ENCODE measurements at places on chromosomes 2 and 18.

DNA sequence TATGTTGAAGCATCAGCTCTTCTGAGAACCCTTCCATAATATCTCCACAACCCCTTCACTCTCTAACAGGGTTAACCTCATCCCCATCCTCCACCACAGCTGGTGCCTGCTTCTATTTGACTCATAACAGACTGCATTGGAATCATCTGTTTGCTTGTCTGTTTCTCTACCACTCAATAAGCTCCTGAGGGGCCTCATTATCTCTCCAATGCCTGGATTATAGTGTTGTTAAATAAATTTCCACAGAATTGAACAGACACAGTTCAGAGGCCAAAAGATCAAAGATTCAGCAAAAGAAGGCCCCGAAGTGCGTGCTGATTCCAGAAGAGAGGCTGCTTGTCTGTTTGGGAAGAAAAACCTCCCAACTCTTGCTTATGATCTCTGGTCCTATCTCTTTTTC, 33.7 kb upstream of the FAM98A start:
- no peak for DNase-seq

DNA sequence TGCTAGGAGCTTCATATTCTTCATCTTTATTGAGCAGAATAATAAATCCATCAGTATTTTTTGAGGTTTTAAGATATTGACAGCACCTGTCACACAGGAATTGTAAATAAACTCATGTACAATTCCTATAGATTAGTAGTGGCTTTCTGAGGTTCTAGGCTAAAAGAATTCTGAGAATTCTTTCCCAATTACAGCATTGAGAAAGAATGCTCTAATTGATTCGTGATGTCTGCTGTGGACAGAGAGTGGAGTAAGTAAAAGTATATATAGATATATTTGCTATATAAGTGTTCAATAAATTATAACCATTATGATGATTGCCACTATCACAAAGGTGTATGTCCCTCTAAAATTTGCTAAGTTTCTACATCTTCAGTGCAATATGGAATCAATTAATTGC, 186.5 kb upstream of the NRP2 start:
- DNase-seq: no peak

DNA sequence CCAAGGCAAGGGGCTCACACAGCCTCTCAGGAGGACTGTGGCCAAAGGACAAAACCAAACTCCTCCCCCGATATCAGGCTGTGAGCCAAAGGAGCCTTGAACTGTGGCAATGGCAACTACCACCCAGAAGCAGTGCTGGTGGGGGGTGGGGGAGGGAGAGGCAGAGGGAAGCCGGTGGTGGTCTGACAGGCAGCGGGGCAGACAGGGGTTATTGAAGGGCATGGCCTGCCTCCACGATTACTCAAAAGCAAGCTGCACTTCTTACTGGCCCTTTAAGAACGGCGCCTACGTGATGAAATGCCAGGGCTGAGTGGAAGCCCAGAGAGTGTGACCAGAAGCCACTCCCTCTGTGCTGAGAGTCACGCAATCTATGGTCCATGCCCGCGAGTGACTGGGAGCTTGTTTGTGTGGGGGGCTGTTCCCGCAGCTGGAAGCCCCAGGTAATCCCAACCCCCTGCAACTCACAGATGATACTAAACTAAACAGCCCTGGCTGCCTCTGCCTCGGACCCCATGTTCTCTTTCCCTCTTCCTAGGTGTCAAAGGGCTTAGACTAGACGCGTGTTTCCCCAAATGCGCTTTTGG, 128.2 kb upstream of the CXCR4 start:
- no peak for DNase-seq

GRCh38 chr2:3864943-3865865, 161.8 kb downstream of the DCDC2C start:
- no peak for DNase-seq

GRCh38 chr2:3665886-3666612, 8.0 kb downstream of the ALLC start:
- no peak for DNase-seq

DNA sequence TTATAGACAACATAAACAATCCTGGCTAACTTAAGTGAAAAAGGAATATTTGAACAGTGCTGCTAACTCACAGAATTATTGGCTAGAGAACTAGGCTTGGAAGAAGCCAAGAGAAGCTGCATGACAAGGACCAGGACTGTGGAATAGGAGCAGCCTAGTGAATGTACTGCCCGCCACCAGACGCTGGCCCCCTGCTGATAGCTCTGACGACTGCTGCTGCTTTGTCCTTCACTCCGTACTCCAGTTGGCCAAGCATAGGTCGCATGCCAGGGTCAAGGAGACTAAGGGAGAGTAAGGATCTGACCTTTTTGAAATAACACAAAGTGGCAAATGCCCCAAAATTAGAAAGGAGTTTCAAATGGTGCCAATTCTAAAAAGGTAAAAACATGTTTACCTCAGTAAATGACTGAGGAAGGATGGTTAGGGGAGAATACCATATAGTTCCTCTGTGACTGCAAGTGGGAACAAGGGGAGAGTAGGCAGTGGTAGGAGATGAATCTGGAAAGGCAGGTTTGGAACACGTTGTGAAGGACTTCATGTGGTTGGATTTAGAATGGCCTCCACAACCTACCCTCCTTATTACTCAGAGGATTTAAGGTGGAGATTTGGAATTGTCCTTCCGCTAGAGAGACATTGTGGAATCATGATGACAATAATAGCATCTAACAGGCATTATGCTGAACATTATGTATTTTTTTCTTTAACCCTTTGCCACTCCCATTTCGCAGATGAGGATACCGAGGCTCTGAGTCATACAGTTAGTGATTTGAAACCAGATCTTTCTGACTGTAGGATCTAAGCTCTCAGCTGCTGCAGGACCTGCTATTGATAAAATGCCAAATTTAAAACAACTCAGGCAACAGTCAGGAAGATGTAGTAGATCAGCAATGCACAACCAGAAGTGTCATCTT, 19.5 kb downstream of the STRADB start:
- DNase-seq: no peak

GRCh38 chr2:160075171-160075570, 12.8 kb upstream of the PLA2R1 start:
- DNase-seq: no peak

DNA sequence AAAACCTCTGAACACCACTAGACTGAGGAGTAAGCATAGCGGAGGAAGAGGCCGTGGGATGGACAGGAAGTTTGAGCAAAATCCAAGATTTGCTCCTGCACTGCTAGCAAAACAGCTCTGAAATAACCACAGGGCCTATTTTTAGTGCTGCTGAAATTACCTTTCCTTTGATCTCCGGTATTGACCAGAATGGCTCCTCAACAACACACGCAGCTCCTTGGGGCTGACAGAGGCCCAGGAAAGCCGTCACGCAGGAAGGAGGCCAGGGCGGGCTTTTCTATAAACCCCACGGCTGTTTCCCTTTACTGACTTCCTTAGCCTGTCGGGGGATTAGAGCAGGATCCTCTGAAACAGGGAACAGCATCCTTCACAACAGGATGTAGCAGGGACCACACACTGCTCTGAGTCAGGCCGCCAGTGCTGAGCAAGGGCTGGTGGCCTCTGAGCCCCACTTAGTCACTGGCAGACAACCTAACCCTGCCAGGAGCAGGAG, 80.8 kb upstream of the LCLAT1 start:
- DNase-seq: no peak

- DNase-seq: no peak
These were observed 2.8 kb downstream of the PREPL start for GRCh38 chr2:44358503-44358902.

DNA sequence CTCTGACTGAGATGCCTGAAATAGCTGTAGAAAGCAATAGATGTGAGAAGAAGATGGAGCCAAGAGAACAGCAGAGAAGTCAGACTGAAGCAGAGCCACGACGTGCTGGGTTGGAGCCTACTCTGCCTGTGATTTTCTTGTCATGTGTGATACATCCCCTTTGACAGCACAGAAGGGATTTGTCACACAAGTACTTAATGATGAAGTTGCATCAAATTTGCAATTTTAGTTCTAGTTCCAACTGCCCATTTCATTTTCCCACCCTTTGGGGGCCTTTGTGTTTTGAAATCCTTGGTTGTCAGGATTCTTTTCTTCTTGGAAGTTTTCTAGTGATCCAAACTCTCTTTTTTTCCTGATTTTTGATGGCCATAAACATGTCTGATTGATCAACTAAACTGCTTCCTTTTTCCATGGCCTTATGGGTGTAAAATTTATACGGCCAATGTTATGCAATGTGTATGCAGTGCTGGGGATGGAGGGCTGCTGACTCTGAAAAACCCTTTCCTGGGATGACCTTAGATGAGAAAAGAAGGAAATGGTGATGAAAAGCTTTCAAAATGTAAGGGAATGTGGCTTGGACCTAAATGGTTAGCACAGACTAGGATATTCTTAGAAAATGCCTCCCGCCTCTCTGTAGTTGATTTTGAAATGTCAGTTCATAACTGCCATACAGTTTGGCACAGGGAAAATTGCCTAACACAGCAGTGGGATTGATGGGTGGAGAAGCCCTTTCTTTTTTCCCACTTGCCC, 9.6 kb upstream of the B3GNT2 start:
- no peak for DNase-seq

DNA sequence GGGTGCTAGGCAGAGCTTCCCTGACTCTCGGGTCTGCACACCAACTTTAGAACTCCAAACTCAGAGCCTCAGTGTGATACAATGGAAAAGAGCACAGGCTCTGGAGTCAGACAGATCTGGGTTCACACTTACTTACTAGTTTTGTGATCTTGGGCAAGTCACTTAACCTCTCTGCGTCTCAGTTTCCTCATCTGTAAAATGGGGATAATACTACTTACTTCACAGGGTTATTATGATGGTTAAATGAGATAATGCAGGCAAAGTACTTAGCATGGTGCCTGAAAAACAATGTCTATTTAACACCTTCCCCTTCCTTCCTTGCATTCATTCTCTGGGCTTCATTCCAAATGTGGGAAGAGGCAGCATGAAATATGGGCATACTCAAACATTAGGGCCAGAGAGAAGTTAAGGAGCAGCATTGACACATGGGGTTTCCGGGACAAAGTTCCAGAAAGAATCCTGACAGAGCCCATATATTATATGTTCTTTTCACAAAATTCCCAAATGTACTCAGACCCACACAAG, 13.3 kb downstream of the DNAJC27 start:
- no peak for DNase-seq

DNA sequence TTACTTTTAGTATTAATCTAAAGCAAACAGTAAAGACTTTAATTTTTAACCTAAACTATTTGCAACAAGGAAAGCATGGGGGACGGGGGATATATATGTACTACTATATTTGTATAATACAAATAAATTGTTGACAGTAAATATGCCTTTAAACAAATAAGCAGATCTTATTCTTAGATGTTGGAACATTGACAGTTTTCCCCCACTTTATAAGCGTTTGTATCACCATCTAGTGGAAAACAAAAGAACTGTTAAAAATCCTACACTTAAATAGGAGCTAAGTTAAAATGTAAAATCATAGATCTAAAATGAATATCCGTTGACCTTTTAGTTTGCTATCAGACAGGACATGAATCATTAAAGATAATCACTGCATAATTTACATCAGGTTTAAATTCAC, 50.0 kb downstream of the RBBP8 start:
- no peak for DNase-seq

GRCh38 chr18:54125429-54125828, 99.0 kb downstream of the MBD2 start:
- no peak for DNase-seq

- DNase-seq: no peak
These were observed 183.5 kb downstream of the RDH14 start for GRCh38 chr2:18376936-18377335.

DNA sequence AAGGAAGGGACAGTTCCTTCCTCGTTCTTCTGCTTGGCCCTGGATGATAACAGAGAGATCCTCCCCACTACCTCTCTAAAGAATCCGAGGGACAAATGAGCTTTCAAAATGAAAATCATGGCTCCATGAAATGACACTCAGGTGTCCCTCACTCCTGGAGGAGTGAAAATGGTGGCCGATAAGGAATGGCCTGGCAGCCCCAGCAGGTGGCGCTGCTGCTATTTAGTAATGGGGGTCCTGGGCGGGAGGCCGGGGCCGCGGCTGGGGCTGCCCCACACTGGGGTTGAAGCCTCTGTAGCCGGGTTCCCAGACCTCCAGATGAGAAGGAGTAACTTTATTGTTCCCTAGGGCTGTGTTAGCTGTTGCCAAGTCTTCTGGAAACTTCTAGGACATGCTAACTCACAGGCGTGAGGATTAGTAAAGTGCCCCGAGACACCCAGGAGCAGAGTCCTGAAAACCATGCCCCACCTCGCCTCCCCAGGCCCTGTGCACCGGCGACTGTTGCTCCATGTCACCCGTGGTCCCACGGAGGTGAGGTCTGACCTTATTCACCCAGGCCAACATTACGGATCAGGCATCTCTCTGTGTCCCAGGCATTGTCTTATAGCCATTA, 138.0 kb downstream of the CTIF start:
- peak; percentile 30 for DNase-seq

GRCh38 chr2:69559442-69560146, 83.9 kb downstream of the AAK1 start:
- DNase-seq: no peak

DNA sequence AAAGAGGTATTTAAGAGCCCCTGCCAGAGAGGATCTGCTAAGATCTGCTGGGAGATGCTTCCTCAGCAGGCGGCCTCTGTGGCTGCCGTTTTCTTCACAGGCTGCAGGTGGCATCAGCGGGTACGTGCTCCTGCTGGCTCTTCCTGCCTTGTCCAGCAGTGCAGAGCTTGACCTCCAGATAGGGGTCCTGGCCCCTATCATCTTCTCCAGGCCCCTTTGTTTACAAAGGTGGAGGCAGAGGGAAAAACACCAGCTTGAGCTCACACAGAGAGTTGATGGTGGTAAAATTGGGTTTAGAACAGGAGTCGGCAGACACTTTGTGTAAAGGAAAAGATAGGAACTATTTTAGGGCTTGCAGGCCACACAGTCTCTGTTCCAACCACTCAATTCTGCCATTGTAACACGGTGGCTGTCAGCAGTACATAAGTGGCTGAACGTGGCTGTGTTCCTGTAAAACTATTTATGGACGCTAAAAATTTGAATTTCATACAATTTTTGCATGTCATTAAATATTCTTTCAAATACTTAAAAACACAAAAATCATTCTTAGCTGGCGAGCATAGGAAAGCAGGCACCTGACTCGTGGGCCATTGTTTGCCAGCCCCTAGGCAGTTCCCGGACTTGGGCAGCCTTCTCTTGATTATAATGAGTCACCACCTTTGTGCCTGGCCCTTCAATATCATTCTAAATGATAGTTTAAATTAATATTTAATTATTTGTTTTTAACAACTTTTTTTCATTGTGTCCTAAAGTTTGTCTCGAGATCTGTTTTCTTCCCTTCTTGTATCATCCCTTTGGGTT, 98.2 kb upstream of the B3GNT7 start:
- no peak for DNase-seq

Data from activated T-helper 1 cell treated with anti-CD3 and anti-CD28 coated beads, Interleukin-2, amount 50 U/mL, for 16 hours (primary cell).